Caco-2 (cell line): ENCODE measurements at places on chromosomes 3 and 15. TPM values are rescaled to one million over a fixed set of nuclear protein-coding genes. Genes with fewer than 3 reads are reported as not detected.

The ADGRG7 gene
- 2.9 and 4.2 TPM in 2 replicates for total RNA-seq

The RBP2 gene
- total RNA-seq, result 26.9 and 28.0 TPM in 2 replicates

The GOLGA8T gene
- total RNA-seq, result not detected in 2 replicates

The AGBL1 gene
- total RNA-seq, result not detected in 2 replicates

DNA sequence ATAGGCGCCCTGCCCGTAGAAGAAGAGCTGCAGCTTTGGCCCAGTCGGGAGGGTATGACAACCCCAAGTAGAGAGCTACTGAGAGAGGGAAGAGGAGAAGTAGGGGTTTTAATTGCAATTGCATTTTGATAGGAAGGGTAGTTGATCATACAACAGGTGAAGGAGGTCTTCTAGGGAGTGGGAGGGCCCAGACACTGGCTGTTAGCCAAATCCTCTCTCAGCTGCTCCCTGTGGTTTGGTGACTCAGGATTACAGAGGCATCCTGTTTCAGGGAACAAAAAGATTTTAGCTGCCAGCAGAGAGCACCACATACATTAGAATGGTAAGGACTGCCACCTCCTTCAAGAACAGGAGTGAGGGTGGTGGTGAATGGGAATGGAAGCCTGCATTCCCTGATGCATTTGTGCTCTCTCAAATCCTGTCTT, 408.9 kb upstream of the THBS1 start:
- peaks cover 16% of the 10 kb centered on the region for H3K4me1 ChIP-seq
- H3K27me3 ChIP-seq, result no peaks in the 10 kb centered on the region
- H3K36me3 ChIP-seq, result no peaks in the 10 kb centered on the region
- peak overlapping the region; percentile 19 for H3K27ac ChIP-seq
- no peak overlapping the region for H3K4me3 ChIP-seq

GRCh38 chr3:187903697-187904096, 158.4 kb upstream of the BCL6 start:
- no peak overlapping the region for H3K27ac ChIP-seq
- no peaks in the 10 kb centered on the region for H3K4me1 ChIP-seq
- no peak for DNase-seq
- no peaks in the 10 kb centered on the region for H3K36me3 ChIP-seq
- H3K4me3 ChIP-seq, result no peak overlapping the region

The SERINC4 gene
- total RNA-seq, result 0.21 and 0.23 TPM in 2 replicates

GRCh38 chr15:69232144-69232543, 66.6 kb upstream of the PAQR5 start:
- H3K36me3 ChIP-seq, result no peaks in the 10 kb centered on the region
- H3K27ac ChIP-seq, result no peak overlapping the region
- H3K4me3 ChIP-seq, result no peak overlapping the region
- DNase-seq, result no peak
- H3K4me1 ChIP-seq, result no peaks in the 10 kb centered on the region
- no peaks in the 10 kb centered on the region for H3K27me3 ChIP-seq

- no peak for DNase-seq
- no peaks in the 10 kb centered on the region for H3K4me1 ChIP-seq
- no peaks in the 10 kb centered on the region for H3K27me3 ChIP-seq
- no peak overlapping the region for H3K4me3 ChIP-seq
Measured at GRCh38 chr3:181358562-181358961, 353.2 kb upstream of the SOX2 start.

- DNase-seq, result no peak
- H3K27me3 ChIP-seq, result no peaks in the 10 kb centered on the region
- no peak overlapping the region for H3K4me3 ChIP-seq
- no peak overlapping the region for H3K27ac ChIP-seq
Measured at GRCh38 chr3:160379628-160380214, 19.3 kb downstream of the IFT80 start.

The KCNMB3 gene
- 6.7 and 6.9 TPM in 2 replicates for total RNA-seq

The SPESP1 gene
- total RNA-seq, result not detected in 2 replicates

- DNase-seq, result no peak
- H3K36me3 ChIP-seq, result no peaks in the 10 kb centered on the region; the same call in 1 of the 2 replicates
- no peaks in the 10 kb centered on the region for H3K27me3 ChIP-seq
Measured at GRCh38 chr15:58525991-58526421, 94.2 kb downstream of the LIPC start.
